ENCODE measurements at places on chromosomes 7 and 10.

- no peak for DNase-seq
Observed at GRCh38 chr10:110141185-110141584, 66.2 kb upstream of the MXI1 start.

GRCh38 chr10:18713077-18713476, 53.8 kb downstream of the ARL5B start:
- DNase-seq, result no peak

- no peak for DNase-seq
Observed at GRCh38 chr10:51861731-51862130, 162.3 kb upstream of the CSTF2T start.

GRCh38 chr10:35027567-35027966, 62.6 kb downstream of the CUL2 start:
- DNase-seq, result no peak

GRCh38 chr7:28900311-28900710, 57.8 kb downstream of the TRIL start:
- DNase-seq, result no peak

DNA sequence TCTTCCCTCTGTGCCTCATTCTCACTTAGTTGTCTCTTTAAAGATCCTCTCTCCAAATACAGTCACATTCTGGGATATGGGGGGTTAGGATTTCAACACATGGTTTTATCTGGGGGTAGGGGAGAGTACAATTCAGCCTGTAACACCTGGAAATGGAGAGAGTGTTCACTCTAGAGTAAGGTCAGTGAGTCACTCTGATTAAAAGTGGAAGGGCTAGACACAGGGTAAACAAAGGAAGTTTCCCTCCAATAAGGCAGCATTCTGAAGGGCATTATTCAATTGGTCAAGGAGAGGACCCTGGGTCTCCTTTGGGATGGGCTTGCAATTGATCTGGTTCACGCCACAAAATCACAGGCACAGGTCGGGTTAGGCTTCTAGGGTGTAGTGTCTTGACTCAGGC, 232.8 kb upstream of the NPSR1 start:
- no peak for DNase-seq

- DNase-seq, result no peak
Observed at GRCh38 chr10:31838709-31839108, 89.9 kb downstream of the ARHGAP12 start.

- no peak for DNase-seq
Observed at GRCh38 chr7:99741441-99741795, 6.4 kb upstream of the CYP3A7 start.

- no peak for DNase-seq
Observed at GRCh38 chr10:2933519-2933918, 133.8 kb upstream of the PFKP start.

GRCh38 chr10:131094527-131095312, 216.8 kb downstream of the TCERG1L start:
- no peak for DNase-seq

DNA sequence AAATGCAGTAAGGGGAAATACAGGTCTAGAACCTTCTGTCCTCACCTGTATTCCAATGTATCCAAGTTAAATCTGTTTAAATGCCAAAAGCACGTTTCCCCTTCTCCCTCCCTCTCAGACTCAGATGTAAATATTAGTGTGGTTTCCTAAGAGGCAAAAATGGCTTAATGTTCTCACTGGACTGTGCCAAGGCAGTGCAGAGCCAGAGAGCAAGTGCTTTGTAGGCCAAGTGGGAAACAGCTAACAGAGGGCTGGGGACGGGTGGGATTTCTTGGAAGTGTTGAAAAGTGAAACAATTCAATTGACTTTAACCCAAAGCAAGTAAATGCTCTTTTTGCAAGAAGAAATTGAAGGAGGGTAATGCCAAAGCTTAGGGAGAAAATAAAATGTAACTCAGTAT, 103.1 kb downstream of the GSAP start:
- no peak for DNase-seq

DNA sequence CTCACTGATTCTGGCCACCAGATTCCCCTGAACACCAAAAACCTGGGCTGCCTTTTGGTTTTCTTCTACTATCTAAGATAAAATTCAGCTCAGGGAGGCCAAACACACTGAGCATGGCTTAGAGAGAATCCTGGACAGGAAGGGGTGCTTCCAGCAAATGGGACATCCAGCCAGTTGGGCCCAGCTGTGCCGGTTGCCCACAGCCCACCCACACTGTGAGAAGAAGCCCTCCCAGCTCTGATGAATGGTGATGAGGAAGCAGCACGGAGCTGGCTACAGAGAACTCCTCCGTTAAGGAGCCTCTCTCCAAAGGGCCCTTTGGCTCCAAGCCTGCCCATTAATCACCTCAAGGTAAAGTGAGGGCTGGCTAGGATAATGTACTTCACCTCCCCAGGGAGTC, 15.9 kb downstream of the LRRC18 start:
- no peak for DNase-seq

GRCh38 chr7:32935558-32935957, 21.7 kb upstream of the FKBP9 start:
- DNase-seq, result no peak

GRCh38 chr10:95841661-95842498, 65.9 kb upstream of the CC2D2B start:
- no peak for DNase-seq

GRCh38 chr7:140475747-140476333, 3.5 kb downstream of the MKRN1 start:
- DNase-seq, result no peak

GRCh38 chr7:43799605-43800004, 41.1 kb downstream of the BLVRA start:
- DNase-seq, result no peak

GRCh38 chr7:79749856-79750255, 296.4 kb upstream of the MAGI2 start:
- DNase-seq, result no peak

DNA sequence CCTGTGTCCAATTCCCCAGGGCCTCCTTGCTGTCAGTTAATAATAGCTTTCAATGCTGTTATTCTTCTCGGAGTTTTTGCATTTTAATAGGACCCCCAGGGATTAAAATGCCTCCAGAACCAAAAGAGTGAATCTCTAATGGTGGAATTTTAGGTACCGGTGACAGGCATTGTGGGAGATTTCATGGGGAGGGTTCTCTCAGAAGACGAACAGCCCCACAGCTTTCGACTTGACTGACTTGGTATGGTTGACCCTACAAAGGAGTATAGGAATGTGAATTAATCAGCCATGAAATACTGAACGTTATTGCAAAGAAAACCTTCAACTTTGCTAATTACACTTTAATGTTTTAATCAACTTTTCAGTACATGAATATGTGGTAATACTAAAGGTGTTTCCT, 206.3 kb upstream of the FZD8 start:
- no peak for DNase-seq

DNA sequence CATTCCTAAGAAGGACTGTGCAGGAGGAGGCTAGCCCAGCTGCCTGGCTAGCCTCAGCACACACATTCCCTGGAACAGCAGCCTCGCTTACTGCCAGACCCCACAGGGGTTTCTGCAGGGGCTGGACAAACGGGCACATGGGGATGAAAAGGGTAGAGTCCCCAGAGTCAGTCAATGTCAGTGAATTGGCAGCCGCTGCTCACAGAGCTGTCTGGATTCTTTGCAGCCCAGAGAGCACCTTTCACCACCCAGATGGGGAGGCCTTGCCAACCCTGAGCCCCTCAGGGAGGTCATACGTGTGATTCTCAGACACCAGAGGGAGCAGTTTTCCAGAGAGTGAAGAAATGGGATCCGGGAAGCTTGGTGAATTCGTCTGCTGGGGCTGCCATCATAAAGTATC, 143.3 kb downstream of the KCNMA1 start:
- no peak for DNase-seq

GRCh38 chr10:102245932-102246251, 560 bp downstream of the GBF1 start:
- DNase-seq, result no peak

- DNase-seq, result no peak
Observed at GRCh38 chr10:132860532-132860931, 74.6 kb upstream of the NKX6-2 start.

GRCh38 chr7:4068286-4068685, 613.8 kb upstream of the FOXK1 start:
- DNase-seq, result no peak

Measured in stimulated activated CD8-positive, alpha-beta memory T cell treated with anti-CD3 and anti-CD28 coated beads, Interleukin-4, amount 100 ng/mL, for 1 hour (primary cell).